ENCODE measurements at places on chromosomes 4 and X. TPM values are rescaled to one million over a fixed set of nuclear protein-coding genes. Genes with fewer than 3 reads are reported as not detected.

DNA sequence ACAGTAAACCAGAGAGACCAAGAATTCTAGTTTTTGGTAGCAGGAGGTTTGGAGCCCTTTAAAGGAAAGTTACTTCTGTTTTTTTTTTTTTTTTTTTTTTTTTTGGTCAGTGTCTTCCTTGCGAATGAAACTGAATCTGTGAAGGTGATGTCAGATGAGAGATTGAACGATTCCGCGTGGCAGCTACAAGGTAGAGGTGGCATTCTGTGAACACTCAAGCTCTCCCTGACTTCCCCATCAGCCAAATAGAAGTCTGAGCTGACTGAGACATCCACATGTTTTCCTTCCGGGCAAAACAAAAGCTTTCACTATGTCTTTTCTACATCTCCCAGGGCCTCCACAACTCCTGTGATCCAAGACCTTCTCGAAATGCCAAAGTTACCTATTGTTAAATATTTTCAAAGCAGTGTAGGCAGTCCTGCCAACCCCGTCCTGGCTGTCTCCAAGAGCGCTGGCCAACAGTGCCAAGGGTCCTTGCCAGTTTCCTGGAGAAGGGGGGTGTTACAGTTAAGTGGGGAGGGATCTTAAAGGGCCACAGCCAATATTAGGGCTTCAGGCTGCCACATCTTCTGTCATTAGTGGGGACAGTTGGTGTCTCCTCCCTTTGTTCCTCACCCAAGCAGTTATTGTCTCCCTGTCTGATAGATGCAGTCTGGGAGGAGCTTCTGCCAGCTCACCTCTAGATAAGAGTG is 102.9 kb upstream of the SLC34A2 start:
- no peaks in the 10 kb centered on the region for H3K4me1 ChIP-seq
- DNase-seq: no peak

DNA sequence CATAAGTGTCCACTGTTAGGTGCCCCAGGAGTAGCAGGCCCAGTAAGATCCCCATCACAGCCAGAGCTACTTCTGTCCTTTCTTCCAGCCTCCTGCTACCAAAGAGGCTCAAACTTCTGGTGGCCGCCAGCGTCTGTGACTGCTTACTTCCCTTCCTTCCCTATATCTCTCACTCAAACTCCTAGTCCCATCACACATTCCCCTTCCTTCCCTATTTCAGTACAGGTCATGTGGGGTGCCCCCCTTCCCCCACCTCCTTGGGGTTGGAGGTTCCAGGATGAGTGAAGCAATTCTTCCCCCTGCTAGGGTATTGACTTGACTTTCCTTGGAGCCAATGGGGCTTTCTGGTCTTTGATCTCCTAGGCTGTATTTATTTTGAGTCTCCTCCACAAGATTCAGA is at the start of gene VSIG4:
VSIG4 (minus strand) TSS at position 137 of the 400 bp plus-strand sequence; CDS start at position 55, 82 bp downstream.
- DNase-seq: no peak
- H3K4me1 ChIP-seq: no peaks in the 10 kb centered on the region
- no peaks in the 10 kb centered on the region for H3K36me3 ChIP-seq
- H3K27ac ChIP-seq: no peak within 1 kb of the TSS
- H3K27me3 ChIP-seq: no peaks in the 10 kb centered on the region

DNA sequence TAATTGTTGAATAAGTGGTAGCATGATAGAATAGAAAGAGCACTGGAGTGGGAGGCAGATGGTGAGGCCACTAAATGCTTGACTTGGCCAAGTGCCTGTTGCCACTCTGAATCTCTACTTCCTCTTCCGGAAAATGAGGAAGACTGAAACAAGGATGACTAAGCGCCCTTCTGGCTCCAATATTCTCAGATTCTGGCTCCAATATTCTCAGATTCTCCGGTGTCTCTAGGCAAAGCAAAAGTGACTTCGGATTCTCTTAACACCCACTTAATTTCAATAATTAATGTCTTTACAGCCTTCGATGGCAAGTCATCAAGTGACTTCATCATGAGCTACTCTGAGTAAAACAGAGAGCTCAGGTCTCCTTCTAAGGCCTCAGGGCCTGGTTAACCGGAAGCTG is 402.2 kb upstream of the FGF13 start:
- no peak overlapping the region for H3K27ac ChIP-seq
- DNase-seq: no peak
- no peaks in the 10 kb centered on the region for H3K27me3 ChIP-seq
- no peak overlapping the region for H3K4me3 ChIP-seq
- no peaks in the 10 kb centered on the region for H3K36me3 ChIP-seq

GRCh38 chrX:65491620-65492019 is 43.0 kb downstream of the LAS1L start:
- no peak for DNase-seq
- H3K4me1 ChIP-seq: no peaks in the 10 kb centered on the region
- H3K4me3 ChIP-seq: no peak overlapping the region
- H3K27ac ChIP-seq: no peak overlapping the region
- H3K27me3 ChIP-seq: no peaks in the 10 kb centered on the region
- H3K36me3 ChIP-seq: no peaks in the 10 kb centered on the region

- H3K4me3 ChIP-seq: no peak overlapping the region
- DNase-seq: no peak
- H3K36me3 ChIP-seq: no peaks in the 10 kb centered on the region
These were observed 99.8 kb downstream of the TRAPPC11 start for GRCh38 chr4:183758758-183759447.

GRCh38 chrX:45007598-45007997 is 134.6 kb downstream of the KDM6A start:
- H3K4me3 ChIP-seq: no peak overlapping the region
- no peak for DNase-seq
- H3K4me1 ChIP-seq: peaks cover 5% of the 10 kb centered on the region
- no peaks in the 10 kb centered on the region for H3K27me3 ChIP-seq

DNA sequence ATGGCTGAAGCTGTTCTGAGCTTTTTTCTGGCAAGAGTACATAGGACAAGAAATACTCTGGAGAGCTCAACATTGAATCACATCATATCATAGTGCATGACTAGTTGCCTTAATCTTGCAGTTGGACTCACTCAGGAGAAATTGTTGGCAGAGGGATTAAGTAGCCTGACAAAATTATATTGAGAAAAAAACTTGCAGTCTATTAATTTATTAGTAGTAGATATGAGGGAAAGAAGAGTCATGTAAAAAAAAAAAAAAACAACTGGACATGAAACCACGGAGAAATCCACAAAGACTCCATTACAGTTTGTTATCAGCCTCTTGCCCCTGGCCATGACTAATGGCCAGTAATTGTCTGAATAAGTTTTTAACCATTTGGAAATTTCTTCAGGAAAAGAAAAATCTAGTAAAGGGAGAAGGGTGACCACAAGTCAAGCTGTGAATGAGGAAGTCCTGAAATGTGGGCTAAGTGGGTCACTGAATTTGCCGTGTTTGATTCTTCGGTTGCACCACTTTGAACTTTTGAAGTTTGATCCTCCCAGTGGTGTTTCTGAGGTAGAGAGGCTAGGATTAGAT is 45.6 kb downstream of the FHL1 start:
- H3K4me1 ChIP-seq: peaks cover 42% of the 10 kb centered on the region
- H3K4me3 ChIP-seq: peak overlapping the region; percentile 49
- H3K27me3 ChIP-seq: no peaks in the 10 kb centered on the region
- H3K27ac ChIP-seq: peak overlapping the region; percentile 84
- no peak for DNase-seq

DNA sequence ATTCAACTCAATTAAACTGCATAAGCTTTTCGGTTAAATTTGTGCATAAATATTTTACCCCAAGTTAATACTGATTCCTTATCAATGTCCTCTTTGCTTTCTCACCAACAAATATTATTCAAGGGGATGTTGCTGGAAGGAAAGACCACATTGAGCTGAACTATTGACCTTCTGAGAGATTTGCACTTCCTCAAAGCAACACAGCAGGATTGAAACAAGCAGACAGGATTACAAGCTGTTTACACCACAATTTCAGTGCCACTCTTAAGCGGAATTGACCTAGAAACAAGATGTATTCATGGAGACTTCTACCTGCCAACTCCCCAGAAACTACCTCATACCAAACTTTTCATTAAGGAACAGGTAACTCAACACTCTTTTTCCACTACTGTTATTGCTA is 96.5 kb upstream of the DUSP21 start:
- no peaks in the 10 kb centered on the region for H3K27me3 ChIP-seq
- DNase-seq: no peak
- H3K4me1 ChIP-seq: no peaks in the 10 kb centered on the region
- H3K36me3 ChIP-seq: no peaks in the 10 kb centered on the region
- H3K4me3 ChIP-seq: no peak overlapping the region

- no peaks in the 10 kb centered on the region for H3K36me3 ChIP-seq
- no peak for DNase-seq
- H3K4me3 ChIP-seq: no peak overlapping the region
- H3K4me1 ChIP-seq: no peaks in the 10 kb centered on the region
- H3K27ac ChIP-seq: no peak overlapping the region
These were observed 171.3 kb upstream of the LCORL start for GRCh38 chr4:18192901-18193300.

DNA sequence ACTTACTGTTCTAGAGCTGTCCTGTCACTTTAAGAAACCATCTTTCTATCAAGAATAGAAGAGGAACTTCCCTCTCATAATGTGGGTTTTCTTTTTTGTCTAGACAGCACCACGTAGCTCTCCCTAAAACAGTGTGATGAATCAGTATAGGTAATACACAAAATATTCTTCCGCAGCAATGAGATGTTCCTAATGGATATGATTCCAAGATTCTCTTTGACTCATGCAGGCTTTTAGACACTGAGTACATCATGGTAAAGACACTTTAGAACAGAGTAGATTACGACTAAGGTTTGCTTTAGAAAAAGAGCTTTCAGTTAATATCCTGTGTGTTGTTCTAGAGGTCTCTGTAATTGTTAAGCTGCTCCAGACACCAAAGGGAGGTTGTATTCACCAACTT is 69.8 kb downstream of the PTTG2 start:
- no peak overlapping the region for H3K27ac ChIP-seq
- H3K4me1 ChIP-seq: peaks cover 10% of the 10 kb centered on the region

DNA sequence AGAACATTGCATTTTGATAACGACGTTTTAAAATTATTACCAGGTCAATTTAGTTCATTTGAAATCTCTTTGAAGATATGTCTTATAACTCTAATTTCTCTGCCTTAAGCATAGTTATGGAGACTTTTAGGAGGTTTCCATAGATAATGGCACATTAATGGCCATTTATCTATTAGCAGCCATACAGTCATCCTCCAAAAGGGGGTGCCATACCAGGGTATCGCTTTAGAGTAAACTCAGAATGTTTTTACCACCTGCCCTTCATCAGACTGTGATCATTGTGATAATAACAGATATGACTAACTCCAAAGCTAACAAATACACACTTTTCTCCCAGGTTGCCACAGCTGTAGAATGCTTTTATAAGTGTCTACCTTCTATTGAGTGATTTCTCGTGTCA is 461.5 kb downstream of the FSTL5 start:
- H3K27me3 ChIP-seq: no peaks in the 10 kb centered on the region
- DNase-seq: no peak
- H3K27ac ChIP-seq: no peak overlapping the region

DNA sequence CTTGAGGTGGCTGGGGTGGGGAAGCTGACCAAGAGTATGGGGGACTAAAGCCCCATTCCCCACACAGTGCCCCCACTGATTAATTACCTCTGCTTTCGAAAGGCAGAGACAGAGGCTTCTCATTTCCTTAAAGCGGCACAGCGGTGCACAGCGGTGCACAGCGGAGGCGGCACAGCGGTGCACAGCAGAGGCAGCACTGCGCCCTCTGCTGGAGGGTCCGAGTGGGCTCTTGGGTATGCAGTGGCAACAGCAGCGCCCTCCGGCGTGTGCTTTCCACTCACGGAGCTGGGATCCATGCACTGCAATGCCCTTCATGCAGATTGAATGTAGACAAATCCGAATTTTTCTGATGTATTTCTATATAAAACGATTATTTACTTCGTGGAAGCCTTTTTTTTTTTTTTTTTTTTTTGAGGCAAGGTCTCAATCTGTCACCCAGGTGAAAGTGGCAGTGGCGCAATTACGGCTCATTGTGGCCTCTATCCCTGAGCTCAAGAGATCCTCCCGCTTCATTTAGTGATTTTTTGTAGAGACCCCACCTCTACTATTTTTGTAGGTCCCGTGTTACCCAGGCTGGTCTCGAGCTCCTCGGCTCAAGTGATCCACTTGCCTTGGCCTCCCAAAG is 19.7 kb upstream of the PRPS2 start:
- no peak overlapping the region for H3K4me3 ChIP-seq
- peak; percentile 76 for DNase-seq
- H3K4me1 ChIP-seq: peaks cover 9% of the 10 kb centered on the region
- H3K36me3 ChIP-seq: no peaks in the 10 kb centered on the region
- peaks cover 24% of the 10 kb centered on the region for H3K27me3 ChIP-seq

DNA sequence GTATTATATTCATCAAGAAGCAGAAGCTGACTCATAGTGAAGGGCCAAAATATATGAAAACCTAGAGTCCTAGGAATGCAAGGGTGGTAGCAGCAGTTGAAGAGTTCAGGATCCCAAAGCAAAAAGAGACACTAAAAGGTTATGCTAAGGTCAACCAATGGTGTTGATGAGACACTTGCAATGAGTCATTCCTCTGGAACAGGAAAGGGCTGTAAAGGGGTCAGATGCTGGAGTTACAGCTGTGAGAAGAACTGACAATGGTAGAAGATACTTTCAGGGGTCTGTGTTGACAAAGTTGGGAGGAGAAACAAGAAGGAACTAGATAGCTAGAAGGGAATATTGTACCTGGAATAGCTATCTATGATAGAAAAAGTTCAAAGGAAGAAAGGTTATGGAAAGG is 47.5 kb downstream of the ZGRF1 start:
- peaks cover 2% of the 10 kb centered on the region for H3K4me1 ChIP-seq
- peaks cover 23% of the 10 kb centered on the region for H3K36me3 ChIP-seq
- DNase-seq: no peak
- no peak overlapping the region for H3K4me3 ChIP-seq

DNA sequence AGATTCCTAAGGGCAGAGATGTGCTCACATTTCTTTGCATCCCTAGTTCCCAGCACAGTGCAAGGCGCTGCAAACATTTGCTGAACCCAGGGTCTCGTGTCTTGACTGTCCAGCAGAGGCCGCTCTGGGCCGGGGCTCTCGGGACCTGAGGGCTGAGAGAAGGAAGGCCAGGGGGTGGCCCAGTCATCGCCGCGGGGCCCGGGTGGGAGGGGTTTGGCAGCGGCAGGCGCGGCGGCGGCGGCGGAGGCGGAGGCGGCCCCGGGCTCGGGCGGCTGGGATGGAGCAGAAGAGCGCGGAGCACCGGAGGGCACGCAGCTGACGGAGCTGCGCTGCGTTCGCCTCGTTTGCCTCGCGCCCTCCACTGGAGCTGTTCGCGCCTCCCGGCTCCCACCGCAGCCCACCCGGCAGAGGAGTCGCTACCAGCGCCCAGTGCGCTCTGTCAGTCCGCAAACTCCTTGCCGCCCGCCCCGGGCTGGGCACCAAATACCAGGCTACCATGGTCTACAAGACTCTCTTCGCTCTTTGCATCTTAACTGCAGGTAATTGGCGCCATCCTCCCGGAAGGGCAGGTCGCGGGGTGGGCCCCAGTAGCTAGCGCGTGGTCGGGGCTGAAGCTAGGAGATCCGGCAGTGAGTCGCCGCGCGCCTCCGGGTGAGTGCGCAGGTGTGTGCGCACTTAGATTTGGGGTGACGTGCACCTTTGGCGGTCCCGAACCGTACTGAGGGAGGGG is at the start of gene PARM1:
PARM1 (plus strand) TSS at position 285 of the 730 bp plus-strand sequence; CDS start at position 497, 212 bp downstream.
- peaks cover 53% of the 10 kb centered on the region for H3K27me3 ChIP-seq
- peaks cover 14% of the 10 kb centered on the region for H3K4me1 ChIP-seq
- H3K4me3 ChIP-seq: peak within 1 kb of the TSS; percentile 33
- no peaks in the 10 kb centered on the region for H3K36me3 ChIP-seq
- DNase-seq: peak; percentile 28

PAGE2B gene
- total RNA-seq: not detected

RFC1 gene
- 78.3 TPM for total RNA-seq

IL21 gene
- 0.69 TPM for total RNA-seq
